NCI-H2081 treated with DMSO at 0.1 percent for 48 hours (cell line): ENCODE measurements at places on chromosomes 6 and 20.

DNA sequence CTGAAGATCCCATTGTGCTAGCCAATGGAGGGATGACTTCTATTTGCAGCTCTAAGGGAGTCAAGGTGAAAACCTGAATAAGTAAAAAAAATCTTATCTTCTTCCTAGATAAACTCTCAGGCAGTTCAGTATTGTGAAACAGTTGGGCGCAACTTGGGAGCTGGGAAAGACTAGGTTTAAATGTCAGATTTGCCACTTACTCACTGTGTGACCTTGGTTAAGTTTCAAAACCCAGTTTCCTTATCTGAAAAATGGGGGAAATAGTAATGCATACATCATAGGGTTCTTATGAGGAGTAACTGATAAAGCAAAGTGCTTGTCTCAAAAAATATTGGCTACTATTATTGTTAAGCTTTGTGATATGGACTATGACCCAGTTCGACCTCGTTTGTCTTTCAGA, 88.8 kb downstream of the CD83 start:
- DNase-seq: no peak

- no peak for DNase-seq
These were observed 28.4 kb upstream of the APMAP start for GRCh38 chr20:25020901-25021301.

GRCh38 chr6:74451953-74452352, 753.9 kb downstream of the COL12A1 start:
- DNase-seq: no peak

GRCh38 chr20:48760403-48760983, 67.3 kb downstream of the PREX1 start:
- no peak for DNase-seq

GRCh38 chr6:126153661-126154060, 167.3 kb downstream of the TRMT11 start:
- DNase-seq: no peak

- DNase-seq: no peak
These were observed 1.8 kb upstream of the SPEF1 start for GRCh38 chr20:3783068-3783489.

- DNase-seq: no peak
These were observed 43.2 kb upstream of the CDH22 start for GRCh38 chr20:46351357-46352058.

- no peak for DNase-seq
These were observed 261.9 kb upstream of the ECI2 start for GRCh38 chr6:4397307-4397706.

GRCh38 chr6:126102358-126102757, 116.0 kb downstream of the TRMT11 start:
- DNase-seq: no peak
